ENCODE measurements at places on chromosomes 3 and 15. TPM values are rescaled to one million over a fixed set of nuclear protein-coding genes. Genes with fewer than 3 reads are reported as not detected.

The ANO10 gene
- polyA plus RNA-seq, result 24.2 TPM

The LRRC2 gene
- polyA plus RNA-seq, result 6.9 TPM

The FHIT gene
- 3.3 TPM for polyA plus RNA-seq

The SMC4 gene
- polyA plus RNA-seq, result 16.5 TPM

The UROC1 gene
- polyA plus RNA-seq, result not detected

The RGMA gene
- 8.9 TPM for polyA plus RNA-seq

The TGM4 gene
- 0.22 TPM for polyA plus RNA-seq

The GPR156 gene
- 0.07 TPM for polyA plus RNA-seq

The CCR1 gene
- polyA plus RNA-seq, result 5.5 TPM

The NCKIPSD gene
- 13.9 TPM for polyA plus RNA-seq

The SHC4 gene
- polyA plus RNA-seq, result 1.9 TPM

The CAPN3 gene
- polyA plus RNA-seq, result 9.7 TPM

The PIGBOS1 gene
- 22.2 TPM for polyA plus RNA-seq

The FBXL22 gene
- polyA plus RNA-seq, result 0.79 TPM

The MNS1 gene
- 0.92 TPM for polyA plus RNA-seq

The RBPMS2 gene
- 2.6 TPM for polyA plus RNA-seq

The IMPG2 gene
- polyA plus RNA-seq, result 0.03 TPM

The ZPLD1 gene
- 0.03 TPM for polyA plus RNA-seq

The APBA2 gene
- 0.97 TPM for polyA plus RNA-seq

The BTLA gene
- 0.43 TPM for polyA plus RNA-seq

The LIPH gene
- polyA plus RNA-seq, result 1.6 TPM

The RNU5B-1 gene
- polyA plus RNA-seq, result not detected

The NAALADL2 gene
- polyA plus RNA-seq, result 0.91 TPM

The SEMA4B gene
- polyA plus RNA-seq, result 23.3 TPM

The NR1I2 gene
- not detected for polyA plus RNA-seq

The EPHA3 gene
- polyA plus RNA-seq, result 1.1 TPM

The CD86 gene
- polyA plus RNA-seq, result 0.53 TPM

The IGSF10 gene
- 0.90 TPM for polyA plus RNA-seq
